ENCODE measurements at places on chromosomes 6 and 20. TPM values are rescaled to one million over a fixed set of nuclear protein-coding genes. Genes with fewer than 3 reads are reported as not detected.

GRCh38 chr6:155041741-155042279 is 46.7 kb downstream of the TIAM2 start:
- DNase-seq, result no peak
- H3K4me1 ChIP-seq, result peaks cover 6% of the 10 kb centered on the region
- no peak overlapping the region for H3K27ac ChIP-seq
- no peak overlapping the region for H3K4me3 ChIP-seq

GRCh38 chr6:139392794-139393193 is 18.3 kb upstream of the CITED2 start:
- no peaks in the 10 kb centered on the region for H3K4me1 ChIP-seq
- no peak for DNase-seq
- H3K27me3 ChIP-seq, result no peaks in the 10 kb centered on the region
- no peak overlapping the region for H3K4me3 ChIP-seq
- H3K36me3 ChIP-seq, result no peaks in the 10 kb centered on the region
- H3K27ac ChIP-seq, result no peak overlapping the region

Gene HTR1B
- 0.84 TPM for total RNA-seq

GRCh38 chr6:169953686-169954085 is 202.3 kb downstream of the ERMARD start:
- H3K4me1 ChIP-seq, result peaks cover under 1% of the 10 kb centered on the region
- no peaks in the 10 kb centered on the region for H3K36me3 ChIP-seq
- no peak overlapping the region for H3K4me3 ChIP-seq
- DNase-seq, result no peak
- no peaks in the 10 kb centered on the region for H3K27me3 ChIP-seq

DNA sequence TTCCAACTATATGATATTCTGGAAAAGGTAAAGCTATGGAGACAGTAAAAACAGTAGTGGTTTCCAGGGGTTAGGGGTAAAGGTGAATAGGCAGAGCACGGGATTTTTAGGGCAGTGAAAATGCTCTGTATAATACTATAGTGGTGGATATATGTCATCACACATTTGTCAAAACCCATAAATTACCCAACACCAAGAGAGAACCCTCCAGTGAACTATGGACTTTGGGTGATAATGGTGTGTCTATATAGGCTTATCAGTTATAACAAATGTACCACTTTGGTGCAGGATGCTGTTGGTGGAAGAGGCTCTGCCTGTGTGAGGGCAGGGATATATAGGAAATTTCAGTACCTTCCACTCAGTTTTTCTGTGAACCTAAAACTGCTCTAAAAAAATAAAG is 149.9 kb downstream of the GPX5 start:
- H3K27me3 ChIP-seq, result peaks cover 61% of the 10 kb centered on the region
- no peak overlapping the region for H3K4me3 ChIP-seq
- peaks cover 7% of the 10 kb centered on the region for H3K4me1 ChIP-seq
- no peak for DNase-seq
- H3K36me3 ChIP-seq, result no peaks in the 10 kb centered on the region

DNA sequence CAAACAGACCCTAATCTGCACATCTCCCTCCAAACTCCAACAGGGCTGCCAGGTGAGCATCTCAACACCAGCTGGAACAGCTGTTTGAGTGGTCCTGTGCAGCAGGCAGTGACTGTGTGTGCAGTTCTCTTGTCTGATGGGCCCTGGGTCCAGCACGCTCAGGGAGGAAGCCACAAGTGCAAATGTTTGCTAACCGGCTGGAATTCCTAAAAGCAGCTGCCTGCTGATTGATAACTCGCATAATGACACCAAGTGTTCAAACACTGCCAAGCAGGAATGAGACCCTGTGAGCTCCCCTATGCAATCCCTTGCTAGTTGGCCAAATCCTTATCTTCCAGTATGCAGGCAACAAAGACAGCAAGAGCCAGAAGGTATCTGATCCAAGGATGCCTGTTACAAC is 650.6 kb downstream of the CBLN4 start:
- H3K4me3 ChIP-seq, result no peak overlapping the region
- H3K4me1 ChIP-seq, result no peaks in the 10 kb centered on the region
- no peak overlapping the region for H3K27ac ChIP-seq
- no peaks in the 10 kb centered on the region for H3K36me3 ChIP-seq
- H3K27me3 ChIP-seq, result no peaks in the 10 kb centered on the region
- DNase-seq, result no peak
